T-helper 1 cell treated with Interleukin-12 subunit alpha and Interleukin-12 subunit beta and Interleukin-4 antibody, amounts not matched to agents 30 ng/mL and 1 ng/mL, for 36 hours (primary cell): ENCODE measurements at places on chromosomes 3 and 15. TPM values are rescaled to one million over a fixed set of nuclear protein-coding genes. Genes with fewer than 3 reads are reported as not detected.

Gene IL17RD
- 0.02 TPM in 1 of 2 replicates, not detected in the other for total RNA-seq

Gene SKOR1
- total RNA-seq = 0.22 TPM in 2 replicates

Gene HYAL3
- total RNA-seq = 12.5 and 15.6 TPM in 2 replicates

Gene HRH1
- total RNA-seq = 0.12 and 0.17 TPM in 2 replicates
